ENCODE measurements at places on chromosomes 12 and 14. TPM values are rescaled to one million over a fixed set of nuclear protein-coding genes. Genes with fewer than 3 reads are reported as not detected.

The CLEC2D gene
- not detected for total RNA-seq

The GPX2 gene
- total RNA-seq = 33.9 TPM

The AQP2 gene
- total RNA-seq = 0.92 TPM

GRCh38 chr14:88029500-88029899 is 24.6 kb downstream of the GPR65 start:
- no peaks in the 10 kb centered on the region for H3K36me3 ChIP-seq
- no peaks in the 10 kb centered on the region for H3K27me3 ChIP-seq
- H3K4me3 ChIP-seq = no peak overlapping the region
- no peaks in the 10 kb centered on the region for H3K4me1 ChIP-seq
- no peak overlapping the region for H3K27ac ChIP-seq

- DNase-seq = no peak
- H3K36me3 ChIP-seq = peaks cover 21% of the 10 kb centered on the region
- H3K27ac ChIP-seq = no peak overlapping the region
- H3K27me3 ChIP-seq = no peaks in the 10 kb centered on the region
Measured at GRCh38 chr14:99928963-99929362, 135.8 kb downstream of the EML1 start.

DNA sequence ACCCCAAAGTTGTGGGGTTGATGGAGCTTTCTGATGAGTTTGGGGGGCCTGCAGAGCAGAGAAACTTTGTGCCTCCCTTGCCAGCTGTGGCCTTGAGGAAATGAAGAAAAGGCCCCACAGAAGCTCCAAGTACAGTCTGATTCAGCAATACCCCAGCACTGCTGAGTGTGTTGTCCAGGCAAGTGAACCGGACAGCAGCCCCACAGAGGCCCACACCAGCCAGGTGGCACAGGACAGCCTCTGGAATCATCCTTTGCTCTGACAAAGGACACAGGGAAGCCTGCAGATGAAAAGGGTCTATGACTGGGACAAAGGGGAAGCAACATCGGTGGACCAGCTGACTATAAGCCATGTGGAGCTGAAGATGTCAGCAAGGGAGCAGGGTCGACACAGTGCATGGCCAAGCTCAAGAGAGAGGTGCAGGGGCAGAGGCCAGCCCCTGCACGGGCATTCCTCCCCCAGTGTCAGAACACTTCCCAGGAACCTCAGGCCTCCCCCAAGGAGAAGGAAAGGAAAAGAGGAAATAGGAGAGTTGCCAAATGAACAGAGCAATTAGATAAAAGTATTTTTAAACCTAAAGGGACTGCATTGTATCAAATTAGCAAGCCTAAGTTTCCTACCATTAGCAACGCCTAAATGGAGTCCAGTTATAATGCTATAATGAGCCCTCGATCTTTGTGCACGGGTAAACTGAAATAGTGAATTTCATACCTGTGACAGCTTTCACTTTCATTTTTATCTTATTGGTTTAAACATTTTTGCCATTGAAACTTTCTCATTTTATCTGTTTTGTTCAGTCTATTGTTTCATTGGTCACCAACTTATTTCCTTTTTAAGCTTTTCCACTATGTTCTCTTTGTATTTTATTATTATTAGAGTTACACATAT is 46.3 kb upstream of the PTGDR start:
- no peaks in the 10 kb centered on the region for H3K27me3 ChIP-seq
- H3K4me1 ChIP-seq = no peaks in the 10 kb centered on the region
- no peak overlapping the region for H3K4me3 ChIP-seq
- H3K27ac ChIP-seq = no peak overlapping the region
- no peak for DNase-seq

The PARPBP gene
- total RNA-seq = 2.7 TPM

DNA sequence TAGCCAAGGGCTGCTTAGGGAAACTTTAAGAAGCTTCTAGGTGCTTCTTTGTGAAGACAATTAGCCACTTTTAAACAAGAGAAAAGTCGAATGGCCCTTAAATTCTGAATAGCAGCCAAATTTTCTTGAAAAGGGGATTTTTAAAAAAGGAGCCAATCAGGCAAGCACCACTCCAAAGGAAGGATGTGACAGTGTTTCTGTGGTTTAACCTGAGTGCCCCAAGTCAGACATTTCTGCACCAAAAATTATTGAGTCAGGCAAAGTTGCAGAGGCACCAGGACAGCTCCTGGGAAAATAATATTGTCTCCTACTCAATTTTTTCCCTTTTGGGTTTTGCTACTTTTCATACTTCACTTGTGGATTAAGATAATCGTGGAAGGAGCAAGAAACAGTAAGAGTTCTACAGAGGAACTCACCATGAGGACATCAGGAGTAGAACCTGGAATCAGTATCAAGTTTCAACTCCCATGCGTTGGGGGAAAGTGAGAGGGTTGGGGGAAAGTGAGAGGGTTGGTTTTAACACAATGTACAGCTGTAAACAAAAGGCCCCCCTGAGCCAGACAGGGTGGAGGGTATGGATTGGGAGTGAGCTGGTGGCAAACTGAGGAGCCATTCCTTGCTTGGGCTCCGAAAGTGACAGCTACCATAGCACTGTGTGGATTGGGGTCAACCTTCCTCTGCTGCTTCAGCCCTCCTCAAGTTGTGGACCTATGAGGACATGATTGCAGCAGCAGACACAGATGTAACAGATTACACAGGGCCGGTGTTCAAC is 90.8 kb downstream of the SLC38A1 start:
- H3K4me1 ChIP-seq = no peaks in the 10 kb centered on the region
- H3K27ac ChIP-seq = no peak overlapping the region
- no peak overlapping the region for H3K4me3 ChIP-seq
- no peaks in the 10 kb centered on the region for H3K27me3 ChIP-seq
- H3K36me3 ChIP-seq = no peaks in the 10 kb centered on the region
- DNase-seq = no peak

The OASL gene
- total RNA-seq = not detected

The PAN2 gene
- total RNA-seq = 49.0 TPM

All from stomach (tissue), 19 donors.